Activated CD8-positive, alpha-beta memory T cell treated with anti-CD3 and anti-CD28 coated beads, Interleukin-2, amount 10 ng/mL, durations not matched to agents 7 days and 5 days (primary cell): ENCODE measurements at places on chromosomes 11 and 22.

- H3K4me1 ChIP-seq, result peaks cover 30% of the 10 kb centered on the region
- H3K27ac ChIP-seq, result peak overlapping the region; percentile 58
- no peaks in the 10 kb centered on the region for H3K36me3 ChIP-seq
- DNase-seq, result peak; percentile 72
- peak overlapping the region; percentile 37 for H3K4me3 ChIP-seq
Measured at GRCh38 chr11:10742460-10743208, 8.4 kb upstream of the CTR9 start.

- no peak overlapping the region for H3K4me3 ChIP-seq
- H3K4me1 ChIP-seq, result no peaks in the 10 kb centered on the region
- no peak for DNase-seq
- H3K36me3 ChIP-seq, result no peaks in the 10 kb centered on the region
- H3K27ac ChIP-seq, result no peak overlapping the region
Measured at GRCh38 chr22:28208036-28208435, 289.0 kb upstream of the PITPNB start.

- no peak overlapping the region for H3K4me3 ChIP-seq
- no peaks in the 10 kb centered on the region for H3K4me1 ChIP-seq
- no peak overlapping the region for H3K27ac ChIP-seq
- H3K27me3 ChIP-seq, result no peaks in the 10 kb centered on the region
Measured at GRCh38 chr22:27267145-27267544, 534.4 kb downstream of the MN1 start.

- peak overlapping the region; percentile 87 for H3K4me3 ChIP-seq
- peaks cover 42% of the 10 kb centered on the region for H3K36me3 ChIP-seq
- H3K4me1 ChIP-seq, result peaks cover 39% of the 10 kb centered on the region
- no peaks in the 10 kb centered on the region for H3K27me3 ChIP-seq
Measured at GRCh38 chr11:105100206-105100605, 39.4 kb downstream of the CARD18 start.

- no peak overlapping the region for H3K27ac ChIP-seq
- H3K4me1 ChIP-seq, result peaks cover 46% of the 10 kb centered on the region
- H3K27me3 ChIP-seq, result peaks cover 20% of the 10 kb centered on the region
Measured at GRCh38 chr11:299951-300735, 817 bp upstream of the IFITM5 start.
